ENCODE measurements at places on chromosomes 12 and 14.

DNA sequence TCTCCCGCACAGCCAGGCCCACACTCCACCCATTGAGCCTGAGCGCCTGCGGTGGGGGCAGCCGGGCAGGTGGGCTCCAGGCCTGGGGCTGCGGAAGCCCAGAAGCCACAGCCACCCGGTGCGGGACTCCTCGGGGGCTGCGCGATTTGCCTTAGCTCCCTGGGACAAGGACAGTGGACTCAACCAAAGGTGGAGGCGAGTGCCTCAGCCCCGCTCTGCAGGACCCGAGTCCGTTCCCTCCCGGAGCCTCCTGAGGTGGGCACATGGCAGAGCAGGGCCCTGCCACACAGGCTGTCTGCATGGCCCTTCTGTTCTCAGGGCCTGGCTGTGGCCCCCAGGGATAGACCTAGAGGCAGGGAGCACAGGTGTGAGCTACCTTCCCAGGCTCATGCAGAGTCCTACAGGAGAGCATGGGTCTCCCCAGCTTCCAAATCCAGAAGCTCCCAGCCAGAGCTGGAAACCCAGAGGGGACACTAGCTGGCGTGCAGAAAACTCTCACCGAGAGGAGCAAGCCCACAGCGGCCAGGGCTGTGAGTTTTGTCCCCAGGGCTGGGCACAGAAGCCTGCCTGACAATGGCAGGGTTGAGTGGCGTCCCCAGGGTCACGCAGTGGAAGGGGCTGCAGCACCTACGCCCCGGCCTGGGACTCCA lies 22.2 kb upstream of the LRTM2 start:
- DNase-seq: no peak

- DNase-seq: no peak
Observed at GRCh38 chr12:10381928-10382628, 7.8 kb downstream of the KLRK1 start.

DNA sequence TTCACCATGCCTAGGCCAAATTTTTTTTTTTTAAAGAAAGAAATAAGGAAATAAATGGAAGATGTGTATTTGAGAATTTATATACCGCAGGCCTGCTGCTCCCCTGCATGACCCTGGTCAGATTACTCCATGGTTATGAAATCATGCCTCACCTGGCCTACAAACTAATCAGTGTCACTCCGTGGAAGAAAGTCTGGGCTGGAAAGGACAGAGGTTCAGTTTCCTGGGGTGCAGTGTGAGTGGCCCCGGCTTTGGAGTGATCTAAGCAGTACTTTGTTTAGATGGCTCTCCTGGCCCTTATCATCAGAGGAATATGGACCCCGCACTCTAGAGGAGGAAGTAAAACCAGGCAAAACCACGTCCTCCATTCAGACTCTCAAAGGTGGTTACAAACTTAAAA lies 9.6 kb downstream of the APOBEC1 start:
- DNase-seq: no peak

DNA sequence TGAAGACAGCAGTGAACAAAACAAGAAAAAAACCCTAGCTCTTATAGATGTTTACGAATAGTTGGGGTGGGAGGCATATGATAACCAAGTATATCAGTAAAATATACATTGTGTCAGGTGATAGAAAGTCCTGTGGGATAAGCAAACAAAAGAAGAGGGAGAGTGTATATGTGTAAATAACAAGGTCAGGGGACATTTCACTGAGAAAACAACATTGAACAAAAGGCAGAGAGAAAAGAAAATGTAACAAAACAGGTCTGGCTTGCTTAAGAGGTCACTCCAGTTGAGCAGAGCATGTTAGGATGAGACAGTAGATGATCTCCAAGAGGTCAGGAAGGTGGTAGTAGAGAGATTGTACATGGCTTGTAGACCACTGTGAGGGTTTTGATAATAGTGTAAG lies 304.1 kb downstream of the ACSS3 start:
- peak; percentile 69 for DNase-seq

DNA sequence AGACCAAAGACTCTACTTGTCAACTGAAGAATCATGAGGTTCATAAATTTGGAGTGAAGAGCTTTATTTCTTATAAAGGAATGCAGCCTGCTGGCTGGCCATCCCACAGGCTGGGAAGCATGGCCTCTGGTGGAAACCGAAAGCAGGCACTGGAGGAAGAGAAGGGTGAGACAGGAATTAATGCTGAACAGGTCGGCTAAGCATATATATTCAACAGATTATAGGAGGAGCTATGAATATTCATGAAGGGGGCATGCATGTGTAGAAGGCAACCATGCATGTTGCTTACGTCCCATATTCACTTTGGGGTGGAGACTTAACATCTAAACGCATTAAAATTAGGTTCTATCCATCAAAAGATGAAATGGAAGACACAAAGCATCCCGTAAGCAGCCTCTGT lies 20.6 kb upstream of the RGS6 start:
- no peak for DNase-seq

DNA sequence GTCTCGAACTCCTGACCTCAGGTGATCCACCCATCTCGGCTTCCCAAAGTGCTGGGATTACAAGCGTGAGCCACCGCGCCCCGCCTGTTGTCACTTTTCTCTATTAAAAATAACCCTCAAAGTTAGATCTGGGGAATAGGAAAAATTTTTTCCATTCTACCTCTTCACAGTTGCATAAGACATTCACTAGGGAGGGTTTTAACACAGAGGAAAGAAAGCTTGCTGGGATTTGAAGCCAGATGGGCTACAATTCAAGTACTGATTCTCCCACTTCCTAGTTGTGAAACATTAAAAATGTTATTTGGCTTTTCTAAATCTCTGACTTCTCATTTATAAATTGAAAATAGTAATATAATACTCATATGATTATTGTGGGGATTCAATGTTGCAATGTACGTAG lies 23.3 kb upstream of the SLC15A5 start:
- no peak for DNase-seq

DNA sequence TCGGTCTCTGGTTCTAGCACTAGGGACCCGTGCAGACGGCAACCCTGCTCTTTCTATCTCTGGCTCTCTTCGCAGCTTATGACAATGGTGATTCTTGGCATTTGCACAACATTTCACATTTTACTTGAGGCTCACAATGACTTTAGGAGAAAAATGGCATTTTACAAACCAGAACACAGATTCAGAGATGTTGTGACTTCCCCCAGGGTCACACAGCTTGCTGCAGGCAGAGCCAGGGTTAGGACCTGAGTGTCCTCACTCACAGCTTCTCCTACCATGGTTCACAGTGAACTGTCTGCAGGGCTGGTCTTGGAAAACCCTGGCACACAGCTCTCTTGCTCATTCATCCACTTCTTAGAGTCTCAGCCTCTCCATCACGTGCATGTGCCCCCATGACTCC lies 23.7 kb downstream of the P2RX7 start:
- no peak for DNase-seq

Measured in DMS153 (cell line).